ENCODE measurements at places on chromosomes 5 and 9.

DNA sequence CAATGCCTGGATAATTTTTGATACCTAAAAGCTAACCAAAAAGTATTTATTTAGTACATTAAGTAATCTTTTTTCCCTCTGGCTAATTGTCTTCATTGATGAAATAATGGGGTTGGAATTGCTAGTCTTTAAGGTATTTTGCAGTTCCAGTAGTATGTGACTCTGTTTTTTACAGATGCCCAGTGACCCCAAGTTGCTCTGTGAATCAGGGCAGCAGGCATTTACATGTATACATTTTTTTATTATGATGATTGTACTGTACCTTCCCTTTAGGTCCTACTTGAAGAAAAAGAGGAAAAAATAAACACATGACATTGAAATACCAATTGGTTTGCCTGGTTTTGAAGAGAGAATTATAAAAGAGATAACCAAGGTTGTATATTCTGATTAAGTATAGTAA, 385.5 kb downstream of the ADGRV1 start:
- DNase-seq, result no peak

DNA sequence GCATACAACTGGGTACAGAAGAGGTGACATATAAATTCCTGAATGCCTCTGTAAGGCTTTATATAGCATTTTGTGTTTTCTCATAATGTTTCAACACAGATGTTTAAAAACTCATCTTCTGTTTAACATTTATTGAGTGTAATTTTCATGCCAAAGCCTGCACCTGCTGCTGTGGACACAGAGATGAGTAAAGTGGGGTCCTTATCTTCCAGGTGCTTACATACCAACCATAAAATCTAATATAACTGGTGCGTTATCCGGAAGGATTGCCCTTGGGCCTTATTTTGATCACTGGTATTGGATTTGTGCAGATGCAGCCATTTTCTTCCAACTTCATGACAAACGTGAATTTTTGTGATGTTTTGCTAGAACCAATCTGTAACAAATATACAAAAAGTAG, 222.3 kb downstream of the DMRT2 start:
- no peak for DNase-seq

- DNase-seq, result no peak
Observed at GRCh38 chr5:79418276-79418675, 95.7 kb downstream of the HOMER1 start.

GRCh38 chr5:102539562-102539961, 40.8 kb upstream of the SLCO6A1 start:
- no peak for DNase-seq

DNA sequence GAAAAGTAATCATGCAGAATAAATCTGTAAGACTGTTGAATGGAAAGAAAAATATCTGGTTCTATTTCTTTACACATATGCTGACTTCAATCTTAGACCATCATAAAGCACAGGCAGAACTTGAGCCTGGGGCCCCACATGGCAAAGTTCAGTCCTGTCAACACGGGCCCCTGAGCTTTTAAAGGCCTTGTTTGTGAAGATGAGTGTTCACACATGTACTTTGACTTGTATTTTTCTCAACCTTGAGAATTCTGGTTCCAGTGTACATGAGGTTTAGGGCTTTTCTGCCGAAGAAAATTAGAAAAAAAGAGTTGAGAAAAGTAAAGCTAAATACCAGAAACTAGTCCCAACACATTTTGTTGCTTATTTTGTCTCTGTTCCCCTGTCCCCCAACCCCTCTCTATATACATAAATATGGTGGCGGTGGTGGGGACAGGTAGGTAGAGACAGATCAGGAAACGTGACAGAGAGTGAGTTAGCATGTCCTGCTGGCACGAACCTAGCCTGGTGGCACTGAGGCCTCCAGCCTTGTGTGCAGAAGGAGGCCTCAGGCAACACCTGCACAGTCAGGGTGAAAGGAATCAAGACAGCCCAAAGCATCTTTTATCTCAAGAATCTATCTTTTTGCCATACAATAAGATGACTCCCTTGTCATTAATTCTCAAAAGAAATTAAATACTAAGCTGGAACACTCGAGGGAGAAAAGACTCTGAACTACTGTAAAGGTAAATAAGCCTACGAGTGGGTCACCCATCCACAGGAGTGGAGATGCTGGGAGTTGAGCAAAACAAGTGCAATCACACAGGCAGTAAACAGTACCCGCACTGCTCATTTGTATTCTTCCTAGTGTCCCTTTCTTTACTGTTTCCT, 22.9 kb downstream of the LIFR start:
- DNase-seq, result no peak

DNA sequence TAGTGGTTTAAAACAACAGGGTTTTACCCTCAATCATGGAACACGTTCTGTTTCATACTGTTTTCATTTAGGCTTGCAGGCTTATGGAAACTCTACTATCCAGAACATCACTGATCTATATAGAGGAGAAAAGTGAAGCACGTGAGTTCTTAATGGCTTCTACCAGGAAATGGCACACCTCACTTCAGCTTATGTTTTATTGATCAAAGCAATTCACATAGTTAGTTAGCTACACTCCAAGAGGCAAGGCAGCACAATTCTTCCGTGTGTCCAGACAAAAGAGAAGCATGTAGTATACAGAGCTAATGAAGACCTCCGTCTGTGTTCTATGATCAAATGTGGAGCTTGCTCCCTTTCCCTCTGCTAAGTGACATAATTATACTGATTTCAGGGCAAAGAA, 353.3 kb upstream of the CD180 start:
- DNase-seq, result no peak

- no peak for DNase-seq
Observed at GRCh38 chr9:130292106-130292505, 26.5 kb downstream of the HMCN2 start.

- no peak for DNase-seq
Observed at GRCh38 chr9:25990376-25990775, 312.1 kb upstream of the TUSC1 start.

GRCh38 chr5:127369796-127370195, 79.2 kb downstream of the MEGF10 start:
- no peak for DNase-seq

GRCh38 chr9:71353720-71354119, 232.3 kb upstream of the TRPM3 start:
- DNase-seq, result no peak

DNA sequence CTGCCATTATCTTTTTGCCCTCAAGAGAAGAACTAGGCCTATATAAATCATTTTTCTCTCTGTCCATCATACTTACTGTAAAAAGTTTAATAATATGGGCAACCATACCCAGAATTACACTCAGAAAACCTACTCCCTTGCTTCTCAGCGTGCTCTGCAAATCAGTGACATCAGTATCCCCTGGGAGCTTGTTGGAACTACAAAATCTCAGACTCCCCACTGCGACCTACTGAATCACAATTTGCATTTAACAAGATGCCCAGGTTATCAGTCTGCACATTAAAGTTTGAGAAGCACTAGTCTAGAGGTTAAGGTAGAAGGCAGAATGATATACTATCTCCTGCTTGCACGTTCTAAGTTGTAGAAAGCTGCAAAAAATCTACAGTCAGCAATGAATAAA, 127.2 kb downstream of the MLLT3 start:
- no peak for DNase-seq

- DNase-seq, result no peak
Observed at GRCh38 chr9:128419061-128419925, 1.4 kb upstream of the CERCAM start.

- DNase-seq, result peak; percentile 57
Observed at GRCh38 chr9:127574072-127574993, 37.7 kb upstream of the STXBP1 start.

- no peak for DNase-seq
Observed at GRCh38 chr9:38308136-38308535, 84.4 kb upstream of the ALDH1B1 start.

DNA sequence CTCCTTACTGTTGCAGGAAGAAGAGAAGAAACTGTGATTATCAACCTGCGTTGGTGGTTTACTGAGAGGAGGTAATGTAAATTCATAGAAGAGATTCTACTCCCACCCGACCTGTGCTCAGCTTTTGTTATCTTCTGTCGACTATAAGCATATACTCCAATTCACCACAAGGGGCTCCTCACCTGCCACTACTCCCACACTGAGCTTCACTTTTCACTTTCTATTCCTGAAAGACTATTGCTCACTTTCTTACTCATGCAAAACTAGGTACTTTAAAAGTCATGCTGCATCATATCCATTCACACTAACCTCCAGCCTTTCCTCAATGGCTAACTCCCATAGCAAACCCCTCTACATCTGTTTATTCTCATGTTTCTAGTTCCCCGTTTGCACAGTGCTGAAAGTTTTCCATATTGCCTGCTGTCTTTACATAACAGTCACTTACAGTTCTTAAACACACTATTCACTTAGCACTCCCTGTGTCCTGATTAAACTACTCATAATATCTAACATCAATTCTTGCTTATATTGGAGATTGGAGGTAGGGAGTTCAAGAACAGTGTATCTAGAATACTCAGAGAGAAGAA, 1062.6 kb downstream of the NR2F1-AS1 start:
- no peak for DNase-seq

DNA sequence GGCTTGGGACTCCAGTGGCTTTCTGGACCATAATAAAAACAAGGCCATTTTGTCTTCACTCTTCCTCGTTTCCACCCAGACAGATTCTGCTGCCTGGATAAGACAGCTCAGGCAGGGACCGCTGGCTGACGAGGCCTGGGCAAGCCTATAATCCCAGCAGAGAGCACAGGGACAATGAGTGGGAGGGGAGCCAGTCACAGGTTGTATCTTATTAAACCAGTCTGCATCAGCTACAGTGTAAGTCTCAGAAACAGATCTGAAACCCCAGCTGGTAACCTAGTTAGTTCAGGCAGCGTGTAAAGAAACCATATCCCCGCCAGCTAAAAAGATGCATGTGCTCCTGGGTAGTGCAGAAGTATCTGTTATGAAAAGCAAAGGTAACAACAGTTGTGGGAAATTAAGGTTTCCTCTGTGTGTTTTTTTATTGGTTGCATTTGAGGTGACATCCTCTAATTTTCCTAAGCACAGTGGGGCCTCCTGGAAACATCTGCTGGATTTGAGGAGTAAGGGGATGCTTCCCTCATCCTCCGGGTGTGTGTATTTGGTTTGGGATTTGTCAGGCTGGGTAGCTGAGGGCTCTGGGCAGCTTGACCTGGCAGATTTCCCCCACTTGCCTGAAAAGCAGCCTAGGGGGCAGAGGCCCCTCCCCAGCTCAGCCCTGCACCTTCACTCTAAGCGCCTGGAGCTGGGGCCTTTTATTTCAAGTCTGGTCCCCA, 15.2 kb upstream of the TAL2 start:
- DNase-seq, result no peak

DNA sequence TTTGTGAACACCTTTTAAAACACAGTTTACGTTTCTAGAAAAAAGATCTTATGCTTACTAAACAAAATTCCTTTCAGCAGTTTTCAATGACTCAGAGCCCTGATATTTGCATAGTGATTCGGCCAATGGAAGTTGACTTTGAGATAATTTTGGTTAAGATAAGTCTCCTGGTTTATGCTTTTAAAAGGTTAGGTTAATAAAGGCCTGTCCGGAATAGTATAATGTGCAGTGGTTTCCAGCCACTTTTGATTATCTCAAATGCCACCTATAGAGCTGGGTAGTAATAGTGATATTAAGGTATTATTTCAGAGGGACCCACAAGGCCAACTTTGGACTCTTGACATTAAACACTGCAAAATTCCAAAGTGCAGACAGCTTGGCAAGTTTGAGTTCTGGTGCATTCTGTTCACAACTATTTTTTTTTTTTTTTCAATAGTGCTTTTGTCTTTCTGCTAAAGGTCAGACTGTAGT, 86.1 kb downstream of the F2RL2 start:
- DNase-seq, result no peak

- DNase-seq, result no peak
Observed at GRCh38 chr5:139248826-139249453, 44.6 kb upstream of the MATR3 start.

DNA sequence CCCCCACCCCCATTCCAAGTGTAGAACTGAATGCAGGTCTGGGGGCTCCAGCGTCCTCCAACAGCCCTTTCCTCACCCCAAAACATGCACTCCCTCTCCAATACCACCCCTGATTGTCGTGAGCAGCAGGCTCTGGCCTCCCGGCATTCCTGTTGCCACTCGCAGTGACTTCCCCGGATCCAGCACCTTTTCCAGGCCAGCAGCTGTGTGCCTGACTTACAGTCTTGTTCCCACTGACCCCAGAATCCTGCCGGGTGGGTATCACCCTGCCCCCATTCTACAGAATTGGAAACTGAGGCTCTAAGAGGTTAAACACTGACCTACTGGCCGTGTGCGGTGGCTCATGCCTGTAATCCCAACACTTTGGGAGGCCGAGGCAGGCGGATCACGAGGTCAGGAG, 127.2 kb downstream of the OLFM1 start:
- DNase-seq, result no peak

GRCh38 chr5:50922942-50923767, 256.7 kb downstream of the PARP8 start:
- DNase-seq, result no peak

DNA sequence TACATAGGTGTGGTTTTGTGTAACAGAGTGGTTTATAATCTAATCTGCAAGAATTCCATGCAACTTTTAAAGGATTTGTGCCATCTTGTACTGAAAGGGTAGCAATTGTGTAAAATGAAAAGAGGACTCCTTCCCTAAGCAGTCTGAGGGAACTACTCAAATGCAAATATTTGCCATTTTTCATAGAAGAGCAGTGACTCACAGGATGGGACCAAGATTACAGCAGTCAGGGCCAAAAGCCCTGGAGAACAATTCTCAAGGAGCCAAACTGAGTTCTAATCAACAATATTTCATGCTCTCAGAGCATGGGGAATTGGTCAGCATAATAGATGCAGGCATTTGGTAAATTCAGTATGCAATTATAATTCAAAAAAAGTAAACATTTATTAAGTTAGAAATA, 495.8 kb downstream of the CHSY3 start:
- no peak for DNase-seq

GRCh38 chr5:124234770-124235562, 511.5 kb downstream of the ZNF608 start:
- no peak for DNase-seq

Measured in activated naive CD4-positive, alpha-beta T cell treated with Interleukin-2 at 50 U/mL for 16 hours (primary cell).